SW480 (cell line): ENCODE measurements at places on chromosomes 4 and X.
A peak's percentile ranks its signal among the peaks of the same experiment; 100 is the strongest.

DNA sequence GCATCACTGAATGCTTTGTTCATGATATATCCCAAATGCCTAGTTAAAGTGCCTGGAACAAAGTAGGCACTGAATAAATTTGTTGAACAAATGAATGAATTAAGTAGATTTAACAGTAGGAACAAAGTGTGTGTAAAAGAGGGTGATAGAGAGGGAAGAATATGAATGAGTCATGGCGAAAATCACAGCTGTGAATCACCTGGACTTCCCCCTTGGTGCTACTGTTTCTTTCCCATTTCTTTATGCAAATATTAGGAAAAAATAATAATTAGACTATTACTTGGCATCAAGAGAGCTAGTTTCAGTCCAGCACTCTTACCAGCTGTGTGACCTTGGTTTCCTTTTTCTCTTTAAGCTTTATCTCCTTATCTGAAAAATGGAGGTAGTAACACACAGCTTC lies 9.2 kb downstream of the SPIN3 start:
- DNase-seq, result no peak

DNA sequence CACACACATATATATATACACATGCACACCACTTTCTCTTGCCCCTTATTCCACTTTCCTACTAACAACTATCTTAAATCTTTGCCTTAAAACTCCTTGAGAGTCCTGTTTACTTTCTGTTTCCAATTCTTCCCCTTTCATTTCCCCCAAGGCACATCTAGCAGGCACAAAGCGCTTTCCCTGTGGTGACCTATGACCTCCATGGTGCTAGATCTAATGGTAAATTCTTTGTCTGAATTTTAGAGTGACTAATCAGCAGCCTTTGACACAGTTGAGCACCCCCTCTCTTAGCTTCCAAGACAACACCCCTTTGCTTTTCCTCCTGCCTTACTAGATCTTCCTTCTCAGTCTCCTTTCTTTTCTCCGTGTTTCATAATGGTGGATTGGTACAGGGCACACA lies 236.4 kb upstream of the TTC29 start:
- DNase-seq, result no peak

GRCh38 chr4:111405989-111406388 lies 739.3 kb upstream of the FAM241A start:
- no peak for DNase-seq

- no peak for DNase-seq
Measured at GRCh38 chr4:121873604-121874003, 3.3 kb upstream of the BBS7 start.

GRCh38 chrX:86379209-86379608 lies 231.0 kb downstream of the DACH2 start:
- no peak for DNase-seq

- no peak for DNase-seq
Measured at GRCh38 chr4:69096111-69096656, at the start of gene UGT2B7. UGT2B7 (plus strand) TSS chr4:69096474; CDS start chr4:69096521, 47 bp downstream.

GRCh38 chrX:23503835-23504539 lies 163.3 kb upstream of the PRDX4 start:
- DNase-seq, result peak; percentile 83

DNA sequence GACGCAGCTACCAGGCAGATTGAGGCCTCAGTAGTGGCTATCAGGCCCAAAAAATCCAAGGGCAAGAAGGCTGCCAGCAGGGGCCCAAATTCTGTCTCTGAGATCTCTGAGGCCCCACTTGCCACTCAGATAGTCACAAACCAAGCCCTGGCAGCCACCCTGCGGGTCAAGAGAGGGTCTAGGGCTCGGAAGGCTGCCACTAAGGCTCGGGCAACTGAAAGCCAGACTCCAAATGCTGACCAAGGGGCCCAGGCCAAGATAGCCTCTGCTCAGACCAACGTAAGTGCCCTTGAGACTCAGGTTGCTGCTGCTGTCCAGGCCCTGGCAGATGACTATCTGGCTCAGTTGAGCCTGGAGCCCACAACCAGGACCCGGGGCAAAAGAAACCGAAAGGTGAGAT lies 2.8 kb downstream of the TRO start:
- DNase-seq, result no peak

GRCh38 chrX:10381193-10381592 lies 224.4 kb downstream of the CLCN4 start:
- no peak for DNase-seq

GRCh38 chr4:15077969-15078368 lies 75.7 kb downstream of the CPEB2 start:
- no peak for DNase-seq

DNA sequence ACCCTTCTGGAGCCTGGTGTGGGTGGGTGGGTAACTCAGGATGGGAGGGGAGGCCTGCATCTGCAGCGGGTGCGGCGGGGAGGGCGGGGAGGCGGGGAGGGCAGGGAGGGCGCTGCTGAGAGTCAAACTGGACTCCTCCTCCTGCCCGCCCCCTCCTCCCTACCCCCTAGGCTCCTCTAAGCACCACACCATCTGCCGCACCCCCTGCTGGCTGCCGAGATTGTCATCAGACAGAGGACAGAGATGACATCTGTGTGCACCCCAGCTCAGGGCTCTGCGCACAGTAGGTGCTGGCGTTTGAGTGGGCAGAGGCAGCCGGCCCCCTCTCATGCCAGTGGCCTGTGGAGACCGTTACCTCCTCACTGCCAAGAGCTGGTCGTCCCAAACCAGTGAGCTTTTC lies 10.6 kb upstream of the HMX1 start:
- no peak for DNase-seq

DNA sequence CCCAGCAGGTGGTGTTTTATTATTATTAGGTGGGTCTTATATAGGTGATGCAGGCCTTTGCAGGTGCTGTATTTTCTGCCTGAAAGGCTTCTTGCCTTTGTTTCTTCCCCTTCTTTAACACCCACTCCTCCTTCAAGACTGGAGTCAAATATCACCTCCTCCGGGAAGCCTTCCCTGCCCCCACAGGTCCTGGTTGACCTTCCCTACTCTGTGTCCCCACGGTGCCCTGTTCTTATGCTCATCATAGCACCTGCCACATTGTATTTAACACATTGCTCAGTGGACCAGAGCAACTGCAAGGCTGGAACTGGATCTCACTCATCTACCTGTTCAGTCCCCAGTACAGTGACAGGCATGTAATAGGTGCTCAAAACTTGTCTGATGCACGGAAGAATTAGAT lies 39.8 kb upstream of the LGI2 start:
- no peak for DNase-seq

- no peak for DNase-seq
Measured at GRCh38 chr4:113112338-113112978, 63.0 kb downstream of the ANK2 start.

- no peak for DNase-seq
Measured at GRCh38 chrX:103716962-103717361, 6.3 kb downstream of the TMEM31 start.

GRCh38 chrX:72169008-72169728 lies 12.4 kb upstream of the PIN4 start:
- no peak for DNase-seq

DNA sequence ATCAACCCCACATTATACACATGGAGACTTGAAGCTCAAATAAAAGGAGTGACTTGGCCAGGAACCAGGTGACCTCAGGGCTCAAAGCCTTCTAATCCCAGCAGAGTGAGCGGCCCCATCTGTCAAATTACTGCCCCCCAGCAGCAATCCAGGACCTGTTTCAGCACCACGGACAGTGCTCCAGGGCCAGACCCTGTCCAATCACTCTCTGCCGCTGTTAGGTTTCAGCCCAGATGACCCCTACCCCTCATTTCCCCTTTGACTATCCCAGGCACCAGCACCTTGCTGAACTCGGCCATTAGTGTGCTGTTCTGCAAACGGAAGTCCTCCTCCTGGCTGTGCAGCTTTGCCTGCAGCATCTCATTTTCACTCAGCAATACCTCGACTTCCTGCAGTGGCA lies 5.1 kb downstream of the GRIPAP1 start:
- no peak for DNase-seq

GRCh38 chr4:184972991-184973390 lies 45.3 kb upstream of the HELT start:
- DNase-seq, result no peak

DNA sequence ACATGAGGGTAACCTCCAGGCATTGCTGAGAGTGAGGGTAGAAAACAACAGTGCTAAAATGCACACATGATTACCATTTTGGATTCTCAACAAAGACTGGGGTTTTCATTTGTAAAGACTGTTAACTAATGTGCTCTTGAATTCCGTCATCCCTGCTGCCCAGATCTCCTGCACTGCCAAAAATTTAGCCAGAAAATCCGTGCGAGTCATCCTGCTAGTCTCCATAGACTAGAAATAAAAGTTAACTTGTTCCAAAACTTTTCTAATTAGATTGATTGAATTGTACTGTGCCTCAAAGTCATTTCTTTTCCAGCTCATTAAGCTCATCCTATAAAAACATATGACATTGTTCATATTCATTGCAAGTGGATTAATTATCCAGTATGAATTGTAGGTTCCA lies 99.8 kb downstream of the ARSF start:
- no peak for DNase-seq

DNA sequence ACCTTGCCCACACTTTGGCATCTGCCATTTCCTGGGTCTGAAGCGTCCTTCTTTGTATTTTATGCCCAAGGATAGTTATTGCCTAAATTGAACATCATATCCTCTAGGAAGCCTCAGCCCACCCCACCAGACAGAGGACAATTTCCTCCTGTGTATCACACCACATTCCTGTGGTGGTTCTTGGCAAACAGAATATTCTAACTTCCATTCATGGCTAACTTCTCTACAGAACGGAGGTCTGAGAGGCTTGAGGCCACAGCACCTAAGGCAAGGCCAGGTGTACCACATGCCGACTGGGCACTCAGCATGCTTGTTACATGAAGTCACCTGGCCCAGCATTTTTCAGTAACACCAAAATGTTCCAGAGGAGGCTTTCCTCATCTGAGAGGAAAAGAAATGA lies 42.4 kb downstream of the CD99L2 start:
- no peak for DNase-seq

DNA sequence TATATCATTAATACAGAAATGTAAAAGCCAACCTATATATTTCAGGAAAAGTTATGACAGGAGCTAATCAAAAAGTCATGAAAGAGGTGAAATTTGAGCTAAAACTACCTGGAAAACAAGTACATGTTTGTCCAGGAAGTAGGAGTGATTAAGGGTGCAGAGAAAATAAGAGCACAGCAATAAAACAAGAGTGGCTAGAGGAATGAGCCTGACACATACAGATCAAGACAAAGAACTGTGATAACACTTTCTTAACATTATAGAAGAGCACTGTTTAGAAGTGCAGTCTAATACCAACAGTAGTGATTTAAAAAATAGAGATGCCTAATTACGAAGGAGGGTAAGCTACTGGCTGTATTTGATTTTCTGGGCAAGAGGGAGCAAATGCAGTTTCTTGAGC lies 125.1 kb downstream of the WDFY3 start:
- DNase-seq, result no peak

- DNase-seq, result no peak
Measured at GRCh38 chrX:15366506-15367352, 17.5 kb downstream of the VEGFD start.

GRCh38 chr4:75848891-75849290 lies 53.4 kb downstream of the PPEF2 start:
- no peak for DNase-seq

GRCh38 chrX:37812110-37812509 lies 32.3 kb downstream of the CYBB start:
- DNase-seq, result no peak

DNA sequence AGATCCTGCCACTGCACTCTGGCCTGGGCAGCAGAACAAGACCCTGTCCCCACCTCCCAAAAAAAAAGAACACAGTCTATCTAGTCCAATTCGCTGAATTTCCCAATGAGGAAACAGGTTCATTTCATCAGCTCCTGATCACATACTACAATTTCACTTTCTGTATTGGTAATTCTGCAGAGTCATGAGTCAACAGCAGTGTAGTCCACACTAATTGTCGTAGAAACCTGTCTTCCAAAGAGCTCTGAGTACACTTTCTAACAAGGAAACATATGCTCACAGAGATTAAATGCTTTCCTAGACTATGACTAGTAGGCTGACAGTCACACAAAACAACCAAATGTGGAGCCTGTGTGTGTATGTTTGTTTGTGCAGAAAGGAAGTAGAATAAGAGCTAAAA lies 91.9 kb downstream of the GPC4 start:
- DNase-seq, result no peak

GRCh38 chr4:183455431-183456195 lies 11.2 kb downstream of the CDKN2AIP start:
- no peak for DNase-seq

DNA sequence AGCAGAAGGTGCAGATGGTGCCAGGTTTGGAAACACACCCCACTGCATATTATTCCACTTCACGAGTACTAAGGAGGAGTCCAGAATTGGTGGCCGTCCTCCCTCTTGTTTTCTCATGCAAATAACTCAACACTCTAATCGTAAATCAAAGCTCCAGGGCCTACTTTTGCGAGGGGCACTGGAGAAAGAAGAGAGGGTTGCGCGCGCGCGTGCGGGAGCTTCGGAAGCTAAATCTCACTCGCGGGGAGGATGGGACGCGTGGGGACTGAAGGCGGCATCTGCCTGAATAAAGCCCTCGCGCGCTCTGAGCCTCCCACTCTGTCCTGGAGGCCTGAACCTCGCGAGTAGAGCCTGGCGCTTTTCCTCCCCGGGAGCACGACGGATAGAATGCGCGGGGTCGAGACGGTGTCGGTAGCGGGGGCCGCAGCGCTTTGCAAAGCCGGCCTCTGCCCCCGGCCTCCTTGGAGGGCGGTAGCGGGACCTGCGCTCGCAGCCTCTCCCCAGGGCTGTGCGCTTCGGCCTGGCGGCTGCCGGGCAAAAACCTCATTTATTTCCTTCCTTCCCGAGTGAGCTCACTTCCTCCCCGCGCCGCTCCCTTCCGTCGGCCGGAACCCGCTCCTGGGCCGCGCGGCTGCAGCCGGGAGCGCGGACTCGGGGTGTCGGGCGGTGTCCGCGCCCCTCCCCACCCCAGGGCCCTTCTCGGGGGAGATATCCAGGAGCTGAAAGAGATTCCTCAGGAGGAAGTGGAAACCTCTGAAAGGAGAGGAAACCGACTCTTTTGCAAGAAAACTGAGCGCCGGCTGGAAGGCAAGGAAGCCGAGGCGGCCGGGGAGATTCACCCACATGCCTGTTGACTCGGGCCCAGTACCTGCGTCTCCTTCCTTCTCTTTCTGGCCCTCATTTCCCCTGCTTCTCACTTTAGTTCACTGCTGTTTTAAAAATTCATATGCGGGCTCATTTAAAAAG lies 20.7 kb downstream of the HAND2 start:
- DNase-seq, result no peak

DNA sequence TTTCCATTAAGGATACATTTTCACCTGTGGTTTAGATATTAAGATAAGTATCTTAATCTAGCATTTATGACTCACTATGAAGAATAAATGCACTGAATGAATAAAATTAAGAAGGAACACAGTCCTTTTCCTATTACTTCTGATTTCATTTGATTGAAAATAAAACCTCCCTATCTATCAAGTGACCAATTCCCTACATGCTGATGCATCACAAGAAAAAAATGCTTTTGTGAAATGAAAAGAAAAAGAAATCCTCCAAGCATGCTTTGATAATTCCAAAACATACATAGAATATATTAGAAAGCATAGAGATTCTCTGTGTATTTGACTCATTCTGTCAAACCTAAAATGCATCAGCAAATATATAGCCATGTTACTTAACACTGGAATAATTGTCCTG lies 37.1 kb downstream of the PCDH10 start:
- DNase-seq, result no peak

GRCh38 chr4:47195706-47196105 lies 164.3 kb downstream of the GABRB1 start:
- no peak for DNase-seq
